ENCODE measurements at places on chromosomes 6 and 20.

- no peak for DNase-seq
Measured at GRCh38 chr6:169022079-169022478, 231.6 kb downstream of the THBS2 start.

GRCh38 chr6:88539295-88539764, 373.2 kb upstream of the CNR1 start:
- H3K4me3 ChIP-seq = no peak overlapping the region
- no peaks in the 10 kb centered on the region for H3K36me3 ChIP-seq
- H3K27me3 ChIP-seq = peaks cover 47% of the 10 kb centered on the region
- no peak overlapping the region for H3K27ac ChIP-seq
- H3K4me1 ChIP-seq = no peaks in the 10 kb centered on the region

GRCh38 chr20:53708129-53708968, 114.7 kb upstream of the ZNF217 start:
- H3K4me1 ChIP-seq = peaks cover 57% of the 10 kb centered on the region
- peak overlapping the region; percentile 94 for H3K27ac ChIP-seq
- DNase-seq = peak; percentile 54
- no peaks in the 10 kb centered on the region for H3K36me3 ChIP-seq

- no peak for DNase-seq
- H3K36me3 ChIP-seq = no peaks in the 10 kb centered on the region
- peaks cover 89% of the 10 kb centered on the region for H3K27me3 ChIP-seq
- peak overlapping the region; percentile 48 for H3K4me3 ChIP-seq
- peaks cover 52% of the 10 kb centered on the region for H3K4me1 ChIP-seq
Measured at GRCh38 chr20:21514553-21515251, 838 bp upstream of the NKX2-2 start.

DNA sequence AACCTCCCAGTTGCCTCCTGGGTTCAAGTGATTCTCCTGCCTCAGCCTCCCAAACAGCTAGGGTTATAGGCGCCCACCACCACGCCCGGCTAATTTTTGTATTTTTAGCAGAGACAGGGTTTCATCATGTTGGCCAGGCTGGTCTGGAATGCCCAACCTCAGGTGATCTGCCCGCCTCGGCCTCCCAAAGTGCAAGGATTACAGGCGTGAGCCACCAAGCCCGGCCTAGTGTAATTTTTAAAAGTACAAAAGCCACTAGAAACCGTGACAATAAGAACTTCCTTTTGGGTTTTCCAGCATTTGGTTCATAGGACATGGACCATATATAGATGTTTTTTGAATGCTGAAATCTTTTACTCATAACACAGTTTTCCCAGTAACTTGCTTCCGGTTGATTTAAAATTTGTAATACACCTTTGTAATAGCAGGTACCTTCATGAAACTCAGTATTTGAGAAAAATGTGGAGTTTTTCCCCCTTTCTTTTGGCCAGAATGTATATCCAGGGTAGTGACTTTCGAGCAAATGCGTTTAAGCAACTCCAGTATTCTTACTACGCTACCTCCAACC, 467 bp downstream of the PXT1 start:
- peaks cover 48% of the 10 kb centered on the region for H3K4me1 ChIP-seq
- peak overlapping the region; percentile 96 for H3K4me3 ChIP-seq
- peak overlapping the region; percentile 99 for H3K27ac ChIP-seq

GRCh38 chr6:105370351-105370750, 32.5 kb downstream of the PREP start:
- H3K4me3 ChIP-seq = no peak overlapping the region
- no peak overlapping the region for H3K27ac ChIP-seq
- H3K27me3 ChIP-seq = no peaks in the 10 kb centered on the region
- peaks cover 86% of the 10 kb centered on the region for H3K36me3 ChIP-seq

- no peaks in the 10 kb centered on the region for H3K36me3 ChIP-seq
- H3K4me3 ChIP-seq = no peak overlapping the region
- peaks cover 19% of the 10 kb centered on the region for H3K4me1 ChIP-seq
- H3K27me3 ChIP-seq = peaks cover 18% of the 10 kb centered on the region
- no peak for DNase-seq
Measured at GRCh38 chr6:2979819-2980464, 8.6 kb upstream of the SERPINB6 start.

DNA sequence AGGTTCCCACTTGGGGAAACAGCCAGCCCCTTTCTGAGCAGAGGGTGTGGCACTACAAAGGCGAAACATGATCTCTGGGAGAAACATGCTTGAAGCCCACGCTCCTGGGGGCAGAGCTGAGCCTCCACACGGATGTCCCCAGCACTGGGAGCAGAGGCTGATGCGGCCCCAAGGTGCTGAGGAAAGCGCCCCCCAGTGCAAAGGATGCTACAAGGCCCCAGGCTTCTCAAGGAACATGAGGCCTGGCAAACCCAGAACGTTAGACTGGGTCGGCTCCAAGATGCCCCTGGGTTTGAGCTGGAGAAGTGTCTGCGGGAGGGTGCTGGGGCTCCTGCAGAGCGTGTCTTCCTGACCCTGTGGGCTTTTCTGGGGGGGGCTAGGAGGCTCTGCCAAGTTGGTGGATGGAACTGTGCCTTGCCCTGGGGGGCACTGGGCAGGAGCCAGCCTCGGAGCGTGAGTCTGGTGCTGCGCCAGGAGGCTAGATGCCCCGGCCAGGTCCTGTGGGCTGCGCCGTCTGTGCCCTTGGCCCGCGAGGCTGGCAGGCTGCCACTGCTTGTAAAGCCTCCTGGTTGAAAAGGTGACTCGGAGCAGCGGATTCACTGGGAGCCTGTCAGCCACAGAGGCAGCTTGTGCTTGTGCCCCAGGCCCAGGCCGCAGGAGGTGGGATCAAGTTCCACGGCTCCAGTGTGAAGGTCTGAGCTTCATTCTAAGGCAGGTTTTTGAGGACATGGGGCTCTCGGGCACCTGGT, 8.1 kb downstream of the SYNJ2 start:
- DNase-seq = no peak
- H3K36me3 ChIP-seq = peaks cover 6% of the 10 kb centered on the region
- no peaks in the 10 kb centered on the region for H3K27me3 ChIP-seq
- peak overlapping the region; percentile 68 for H3K4me3 ChIP-seq
- peak overlapping the region; percentile 84 for H3K27ac ChIP-seq
- H3K4me1 ChIP-seq = peaks cover 66% of the 10 kb centered on the region

GRCh38 chr6:34090529-34090928, 55.4 kb downstream of the GRM4 start:
- no peak for DNase-seq
- H3K36me3 ChIP-seq = no peaks in the 10 kb centered on the region
- H3K27ac ChIP-seq = no peak overlapping the region
- H3K4me1 ChIP-seq = no peaks in the 10 kb centered on the region
- H3K4me3 ChIP-seq = no peak overlapping the region
- peaks cover 22% of the 10 kb centered on the region for H3K27me3 ChIP-seq

DNA sequence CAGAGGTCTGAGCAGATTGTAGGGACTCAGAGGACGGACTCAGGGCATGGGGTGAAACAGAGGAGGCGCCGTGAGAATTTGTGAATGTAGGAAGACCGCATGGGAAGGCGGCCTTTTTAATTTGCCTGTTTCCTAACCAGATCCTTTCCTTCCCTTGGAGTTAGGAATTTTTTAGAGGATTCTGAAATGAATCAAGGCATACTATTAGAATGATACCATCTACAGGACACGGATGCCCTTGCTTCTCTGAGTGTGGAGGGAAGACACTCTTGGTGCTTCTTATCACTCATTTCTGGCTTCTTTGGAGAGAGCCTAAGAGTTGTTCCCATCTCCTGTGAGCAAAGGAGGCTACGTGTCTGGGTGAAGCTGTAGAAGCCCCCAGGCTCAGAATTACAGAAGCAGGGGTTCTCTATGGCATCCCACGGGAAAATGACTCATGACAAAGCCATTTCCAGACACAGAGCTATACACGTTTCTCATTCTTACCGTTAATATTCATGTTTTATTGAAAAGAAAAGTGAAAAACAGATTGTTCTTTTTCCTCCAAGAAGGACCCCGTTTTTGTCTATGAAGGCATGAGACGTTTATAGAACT, 148.5 kb downstream of the EDN3 start:
- peaks cover 69% of the 10 kb centered on the region for H3K27me3 ChIP-seq
- no peak overlapping the region for H3K27ac ChIP-seq
- H3K36me3 ChIP-seq = no peaks in the 10 kb centered on the region
- no peaks in the 10 kb centered on the region for H3K4me1 ChIP-seq
- no peak for DNase-seq

GRCh38 chr6:99136488-99136887, 188.7 kb upstream of the FBXL4 start:
- H3K36me3 ChIP-seq = no peaks in the 10 kb centered on the region
- peaks cover 8% of the 10 kb centered on the region for H3K27me3 ChIP-seq
- DNase-seq = no peak
- H3K4me3 ChIP-seq = no peak overlapping the region

GRCh38 chr20:23655491-23656211, 17.9 kb upstream of the CST3 start:
- no peaks in the 10 kb centered on the region for H3K4me1 ChIP-seq
- no peak for DNase-seq
- no peaks in the 10 kb centered on the region for H3K36me3 ChIP-seq
- H3K27me3 ChIP-seq = peaks cover 25% of the 10 kb centered on the region
- no peak overlapping the region for H3K4me3 ChIP-seq

- H3K27me3 ChIP-seq = no peaks in the 10 kb centered on the region
- H3K36me3 ChIP-seq = no peaks in the 10 kb centered on the region
- H3K4me1 ChIP-seq = peaks cover 19% of the 10 kb centered on the region
Measured at GRCh38 chr6:36722879-36723278, 25.3 kb downstream of the RAB44 start.

DNA sequence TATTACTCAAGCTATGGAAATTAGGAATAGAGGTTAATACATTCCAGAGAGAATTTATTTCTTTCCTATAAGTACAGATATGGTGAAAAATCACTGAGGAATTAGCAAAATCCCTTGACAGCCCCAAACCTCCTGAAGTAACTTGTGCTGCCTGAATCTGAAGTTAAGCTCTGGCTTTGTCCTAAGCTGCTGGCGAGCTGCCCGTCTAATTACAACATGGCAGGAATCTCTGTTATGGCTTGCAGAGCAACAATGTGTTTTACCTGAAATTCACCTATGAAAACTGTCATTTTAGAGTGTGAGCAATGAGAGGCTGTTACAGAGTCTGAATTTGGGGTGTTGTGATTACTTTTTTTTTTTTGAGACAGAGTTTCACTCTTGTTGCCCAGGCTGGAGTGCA, 22.5 kb upstream of the IYD start:
- no peaks in the 10 kb centered on the region for H3K36me3 ChIP-seq
- no peak overlapping the region for H3K4me3 ChIP-seq

GRCh38 chr6:11228935-11229654, 3.4 kb downstream of the NEDD9 start:
- H3K4me3 ChIP-seq = peak overlapping the region; percentile 86
- no peak overlapping the region for H3K27ac ChIP-seq
- DNase-seq = no peak
- H3K36me3 ChIP-seq = peaks cover 30% of the 10 kb centered on the region

DNA sequence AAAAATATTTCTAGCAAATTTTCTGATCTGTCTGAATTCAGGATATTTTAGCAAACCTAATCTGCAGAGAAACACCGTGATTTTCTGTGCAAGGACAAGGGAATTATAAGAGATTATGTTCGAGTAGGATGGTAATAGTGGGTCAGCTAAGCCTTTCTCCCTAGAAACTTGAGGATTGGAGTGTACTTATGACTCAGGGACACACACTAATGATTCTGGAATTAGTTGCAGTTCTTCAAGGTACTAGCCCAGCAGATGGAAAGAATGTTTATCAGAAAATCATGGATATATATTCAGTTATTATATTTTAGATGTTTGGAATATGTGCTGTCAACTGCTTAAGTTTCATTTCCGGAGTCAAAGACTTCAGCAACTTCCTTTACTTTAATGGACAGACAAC, 177.1 kb upstream of the MAP3K7 start:
- no peaks in the 10 kb centered on the region for H3K4me1 ChIP-seq
- no peak overlapping the region for H3K27ac ChIP-seq
- DNase-seq = no peak
- no peak overlapping the region for H3K4me3 ChIP-seq
- peaks cover 3% of the 10 kb centered on the region for H3K27me3 ChIP-seq

- no peak for DNase-seq
- no peaks in the 10 kb centered on the region for H3K27me3 ChIP-seq
- no peak overlapping the region for H3K27ac ChIP-seq
- H3K36me3 ChIP-seq = no peaks in the 10 kb centered on the region
Measured at GRCh38 chr6:161813156-161813555, 539.3 kb upstream of the AGPAT4 start.

DNA sequence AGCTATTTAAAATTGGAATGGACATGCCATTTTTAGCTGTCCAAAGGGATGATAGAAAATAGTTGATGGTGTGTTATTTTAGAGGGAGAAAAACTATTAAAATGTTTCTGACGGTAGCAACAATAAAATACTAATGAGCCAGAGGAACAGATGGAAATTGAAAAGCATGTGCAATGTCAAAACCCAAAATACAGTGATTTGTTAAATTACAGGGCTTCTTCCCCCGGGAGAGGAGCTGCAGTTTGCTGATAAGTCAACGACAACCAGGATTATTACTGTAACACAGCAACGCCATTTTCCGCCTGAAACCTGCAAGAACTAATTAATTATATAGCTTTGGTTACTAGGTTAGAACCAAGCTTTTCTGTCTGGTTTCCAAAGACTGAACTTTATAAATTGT, 179.6 kb upstream of the SPTLC3 start:
- H3K27me3 ChIP-seq = no peaks in the 10 kb centered on the region
- H3K36me3 ChIP-seq = no peaks in the 10 kb centered on the region
- H3K4me3 ChIP-seq = no peak overlapping the region
- H3K27ac ChIP-seq = no peak overlapping the region
- no peaks in the 10 kb centered on the region for H3K4me1 ChIP-seq

GRCh38 chr20:45304464-45304999, 2.1 kb upstream of the RBPJL start:
- no peak for DNase-seq
- peaks cover 27% of the 10 kb centered on the region for H3K4me1 ChIP-seq

GRCh38 chr6:157859775-157860504, 36.9 kb downstream of the SNX9 start:
- peaks cover 73% of the 10 kb centered on the region for H3K4me1 ChIP-seq
- H3K27me3 ChIP-seq = no peaks in the 10 kb centered on the region

DNA sequence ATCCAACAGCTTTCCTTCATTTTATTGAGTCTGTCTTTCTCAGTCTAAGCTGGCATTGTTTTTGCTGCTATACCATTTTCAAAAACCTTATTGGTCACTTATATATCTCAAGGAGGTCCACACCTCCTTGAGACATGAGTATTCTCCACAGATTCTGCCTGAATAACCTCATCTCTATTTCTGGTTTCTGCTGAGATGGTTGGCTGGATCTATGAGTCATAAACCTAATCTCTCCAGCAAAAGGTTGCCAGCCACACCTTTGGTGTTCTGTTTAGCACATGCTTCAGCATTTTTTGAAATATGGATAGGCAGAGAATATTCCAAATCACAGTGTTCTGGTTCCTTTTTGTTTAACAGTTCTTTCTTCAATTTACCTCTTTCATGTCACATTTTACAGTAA, 40.8 kb upstream of the TMEM244 start:
- DNase-seq = no peak
- no peaks in the 10 kb centered on the region for H3K36me3 ChIP-seq
- no peak overlapping the region for H3K27ac ChIP-seq
- no peak overlapping the region for H3K4me3 ChIP-seq
- H3K4me1 ChIP-seq = peaks cover 2% of the 10 kb centered on the region

- H3K27ac ChIP-seq = no peak overlapping the region
- no peaks in the 10 kb centered on the region for H3K4me1 ChIP-seq
- DNase-seq = no peak
- no peaks in the 10 kb centered on the region for H3K27me3 ChIP-seq
Measured at GRCh38 chr6:101544286-101544685, 150.8 kb downstream of the GRIK2 start.
